ENCODE measurements at places on chromosomes 4 and X.
A peak's percentile ranks its signal among the peaks of the same experiment; 100 is the strongest.

- DNase-seq = peak; percentile 96
Measured at GRCh38 chr4:186725469-186726425, 2.1 kb upstream of the FAT1 start.

GRCh38 chr4:169184236-169184635, 86.5 kb downstream of the SH3RF1 start:
- no peak for DNase-seq

- DNase-seq = peak; percentile 32
Measured at GRCh38 chr4:2948895-2949781, 14.1 kb downstream of the NOP14 start.

DNA sequence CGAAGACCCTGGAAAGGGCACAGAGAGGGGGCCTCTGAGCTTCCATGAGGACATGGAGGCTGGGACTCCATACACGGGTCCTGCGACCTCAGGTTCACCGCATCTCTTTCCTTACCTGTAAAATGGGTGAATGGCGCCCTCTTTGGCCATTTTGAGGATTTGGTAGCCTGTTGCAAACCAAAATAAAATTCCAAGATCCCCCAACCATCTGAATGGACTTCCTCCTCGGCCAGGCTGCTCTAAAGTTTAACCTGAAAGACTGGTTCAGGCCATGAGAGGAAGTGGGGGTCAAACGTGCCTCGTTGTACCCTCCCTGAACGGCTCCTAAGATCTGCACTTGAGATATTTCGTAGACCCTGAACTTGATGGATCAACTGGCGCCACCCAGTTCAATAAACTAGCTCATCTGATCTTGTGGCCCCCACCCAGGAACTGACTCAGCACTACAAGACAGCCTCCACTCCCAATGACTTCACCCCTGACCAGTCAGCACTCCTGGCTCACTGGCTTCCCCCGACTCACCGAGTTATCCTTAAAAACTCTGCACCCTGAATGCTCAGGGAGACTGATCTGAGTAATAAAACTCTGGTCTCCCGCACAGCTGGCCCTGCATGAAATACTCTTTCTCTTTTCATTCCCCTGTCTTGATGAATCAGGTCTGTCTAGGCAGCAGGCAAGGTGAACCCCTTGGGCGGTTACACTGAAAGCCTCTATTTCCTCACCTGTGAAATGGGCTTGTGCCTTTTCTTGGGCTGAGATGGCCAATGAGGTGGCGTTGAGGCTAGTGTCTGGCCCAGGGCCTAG, 32.9 kb upstream of the GPR78 start:
- DNase-seq = peak; percentile 22

DNA sequence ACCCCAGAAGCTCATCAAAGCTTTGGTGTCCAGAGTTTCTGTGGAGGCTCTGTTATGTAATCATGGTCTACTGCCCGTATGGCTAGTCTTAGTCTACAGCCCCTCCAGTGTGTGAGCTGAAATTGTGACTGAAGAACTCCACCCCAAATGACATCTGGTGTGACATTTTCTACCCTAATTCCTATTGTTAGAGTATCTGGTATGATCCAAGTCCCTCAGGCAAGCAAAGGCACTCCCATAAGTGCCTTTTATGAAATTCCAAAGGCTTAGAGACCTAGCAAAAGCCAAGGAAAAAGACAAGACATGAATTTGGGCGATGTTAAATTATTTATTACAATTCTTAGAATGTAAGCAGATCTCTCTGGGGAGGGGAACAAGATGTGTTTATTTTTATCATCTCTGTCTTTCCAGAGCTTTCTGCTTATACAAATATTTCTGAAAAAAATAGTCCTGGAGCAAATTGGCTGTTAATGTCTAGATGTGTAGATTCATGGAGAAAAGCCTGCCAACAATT, 417.4 kb downstream of the CCSER1 start:
- no peak for DNase-seq

- no peak for DNase-seq
Measured at GRCh38 chrX:64394874-64395567, at the start of gene MTMR8. TSS of gene MTMR8 (minus strand) at chrX:64395452. CDS start at chrX:64395363, 89 bp downstream.

DNA sequence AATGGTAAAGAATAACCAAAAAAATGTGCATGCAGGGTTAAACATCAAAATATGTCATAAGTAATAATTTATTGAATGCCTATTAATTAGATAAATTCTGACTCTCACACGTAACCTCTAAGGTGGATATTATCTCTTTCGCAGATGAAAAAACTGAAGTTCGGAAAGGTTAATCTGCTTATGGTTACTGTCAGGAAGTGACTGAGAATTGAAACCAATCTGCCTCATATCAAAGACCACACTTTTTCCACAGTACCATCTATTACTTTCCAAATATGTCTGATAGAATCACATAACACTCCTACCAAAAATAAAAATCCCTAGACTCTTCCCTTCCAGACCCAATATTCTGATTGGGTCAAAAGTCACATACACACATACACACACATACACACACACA, 6.2 kb downstream of the CHIC2 start:
- DNase-seq = no peak

DNA sequence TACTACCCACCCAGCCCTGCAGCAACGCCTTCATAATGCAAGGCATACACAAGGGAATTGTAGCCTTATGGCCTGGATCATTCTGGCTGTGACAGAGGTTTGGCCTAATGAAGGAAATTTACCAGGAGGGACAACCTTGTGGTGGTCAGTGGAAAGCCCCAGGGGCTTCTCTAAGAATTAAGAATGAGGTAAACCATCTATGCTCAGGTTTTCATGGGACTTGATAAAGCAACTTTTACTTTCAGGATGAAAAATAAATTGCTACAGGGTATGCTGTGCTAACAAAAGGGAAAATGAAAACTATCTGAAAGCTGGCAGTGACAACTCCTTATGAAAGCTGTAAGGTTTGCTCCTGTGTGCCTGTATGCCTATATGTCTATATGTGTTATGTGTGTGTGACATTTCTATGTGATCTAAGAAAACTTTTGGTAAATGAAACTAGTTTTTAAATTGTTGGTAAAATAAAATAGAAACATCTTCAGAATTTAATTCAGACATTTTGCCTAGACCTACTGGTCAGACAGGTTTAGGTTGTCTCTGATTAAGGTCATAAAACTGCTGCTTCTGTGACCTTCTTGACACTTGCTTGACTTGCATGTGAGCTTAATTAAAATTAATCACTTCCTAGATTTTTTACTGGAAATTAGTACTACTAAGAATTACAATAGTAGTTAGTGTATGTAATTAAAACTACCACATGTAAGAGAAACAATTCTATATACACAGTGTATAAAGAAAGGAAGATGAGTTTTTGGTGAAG, 19.9 kb upstream of the TXK start:
- DNase-seq = no peak

- peak; percentile 33 for DNase-seq
Measured at GRCh38 chr4:47662975-47663374, 174.9 kb downstream of the CORIN start.

- DNase-seq = no peak
Measured at GRCh38 chrX:155891446-155892210, 10.5 kb downstream of the VAMP7 start.

- no peak for DNase-seq
Measured at GRCh38 chr4:8090312-8090711, 68.3 kb downstream of the ABLIM2 start.

DNA sequence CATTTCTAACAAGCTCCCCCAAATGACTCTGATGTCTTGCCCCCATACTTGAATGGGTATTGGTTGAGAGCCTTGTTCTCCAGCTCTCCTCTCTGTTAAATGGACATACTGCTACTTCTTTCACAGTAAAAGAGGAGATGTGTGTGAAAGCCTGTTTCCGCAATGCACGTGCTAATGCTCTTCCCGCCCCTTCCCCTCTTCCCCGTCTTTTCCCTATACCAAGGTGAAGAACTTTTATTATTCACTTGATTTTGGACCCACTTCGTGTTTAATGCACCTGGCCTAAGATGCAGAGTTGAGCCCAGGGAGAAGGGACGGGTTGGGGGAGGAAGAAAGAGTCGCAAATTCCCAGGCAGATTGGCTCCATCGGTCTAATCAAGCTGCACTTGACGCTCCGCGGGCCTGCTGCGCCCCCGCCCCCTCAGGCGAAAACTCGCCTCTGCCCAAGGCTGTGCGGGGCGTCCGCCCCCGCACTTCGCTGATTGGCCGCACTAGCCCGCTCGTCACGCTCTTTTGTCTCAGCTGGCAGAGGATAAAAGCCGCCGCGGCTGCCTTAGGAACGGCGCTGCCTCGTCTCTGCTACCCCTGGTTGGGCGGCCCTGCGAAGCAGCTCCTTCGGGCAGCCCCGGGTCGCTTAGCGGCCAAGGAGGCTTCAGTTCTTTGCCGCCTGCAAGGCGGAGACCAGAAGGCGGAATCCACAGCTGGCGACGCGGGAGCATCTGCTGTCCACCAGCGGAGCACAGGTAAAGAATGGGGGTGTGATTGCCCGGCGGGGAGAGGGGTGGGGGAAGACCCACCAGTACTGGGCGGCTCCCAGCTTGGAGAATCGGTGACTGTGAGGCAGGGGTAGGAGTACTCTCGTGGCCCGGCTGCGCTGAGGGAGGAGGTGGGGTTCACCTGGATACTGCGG, at the start of gene ZCCHC12:
TSS of gene ZCCHC12 (plus strand) at position 562 of the 910 bp plus-strand sequence. CDS start 1,421 bp downstream, outside the sequence.
- DNase-seq = peak; percentile 51

DNA sequence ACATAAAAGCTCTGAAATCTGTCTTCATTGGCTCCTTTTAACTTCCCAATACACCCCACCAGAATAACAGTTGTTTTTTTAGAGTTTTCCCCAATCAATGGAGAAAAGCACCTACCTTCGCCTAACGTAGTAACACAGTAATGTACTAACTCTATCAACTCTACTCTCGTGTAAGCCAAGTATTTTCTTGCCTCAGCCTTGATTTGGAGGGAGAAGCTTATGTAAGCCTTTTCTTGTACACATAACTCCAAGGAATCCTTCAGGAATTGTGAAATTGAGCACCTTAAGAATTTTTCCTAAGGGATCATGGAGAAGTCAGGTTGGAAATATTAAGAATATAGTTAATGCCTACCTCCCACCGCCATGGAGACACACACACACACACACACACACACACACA, 181.2 kb downstream of the RAPGEF2 start:
- no peak for DNase-seq

- DNase-seq = no peak
Measured at GRCh38 chr4:94978904-94979303, 221.1 kb downstream of the BMPR1B start.

- DNase-seq = no peak
Measured at GRCh38 chr4:25663781-25664180, 8.1 kb downstream of the SLC34A2 start.

GRCh38 chrX:330726-331150, 12.1 kb upstream of the GTPBP6 start:
- DNase-seq = no peak

DNA sequence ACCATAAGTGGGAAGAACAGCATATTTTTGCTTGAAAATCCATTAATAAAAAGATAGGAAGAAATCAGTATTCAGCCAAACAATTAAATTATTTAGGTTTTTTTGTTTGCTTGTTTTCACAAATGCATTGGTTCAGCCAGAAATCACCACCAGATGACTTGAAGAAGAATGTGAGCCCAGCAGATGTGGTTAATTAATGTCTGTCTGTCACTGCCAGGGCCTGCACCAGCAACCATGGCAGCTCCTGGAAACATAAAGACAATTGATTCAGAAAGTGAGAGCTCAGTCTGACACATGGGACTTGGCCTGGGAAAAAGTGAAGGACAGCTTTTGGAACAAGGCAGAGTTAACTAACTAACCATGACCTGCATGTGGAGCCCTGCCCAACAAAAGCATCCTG, 74.0 kb downstream of the MAOB start:
- DNase-seq = no peak

GRCh38 chr4:100843910-100844309, 326.1 kb upstream of the EMCN start:
- no peak for DNase-seq

GRCh38 chrX:132668178-132668577, 179.3 kb upstream of the MBNL3 start:
- no peak for DNase-seq

DNA sequence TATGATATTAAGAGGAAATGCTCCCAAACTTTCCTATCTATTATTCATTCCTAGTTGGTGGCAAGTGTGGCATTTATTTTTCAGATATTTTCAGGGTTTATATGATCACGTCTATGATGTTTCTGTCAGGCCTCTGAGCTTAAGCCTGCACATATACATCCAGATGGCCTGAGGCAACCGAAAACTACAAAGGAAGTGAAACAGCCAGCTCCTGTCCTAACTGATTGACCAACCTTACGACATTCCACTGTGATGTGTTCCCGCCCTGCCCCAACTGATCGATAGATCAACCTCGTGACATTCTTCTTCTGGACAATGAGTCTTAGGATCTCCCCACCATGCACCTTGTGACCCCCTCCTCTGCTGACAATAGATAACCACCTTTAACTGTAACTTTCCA, 67.6 kb upstream of the CTSO start:
- DNase-seq = no peak

GRCh38 chr4:65791812-65792308, 121.6 kb upstream of the EPHA5 start:
- DNase-seq = peak; percentile 50

GRCh38 chr4:182367153-182367552, 124.0 kb downstream of the TENM3 start:
- no peak for DNase-seq

DNA sequence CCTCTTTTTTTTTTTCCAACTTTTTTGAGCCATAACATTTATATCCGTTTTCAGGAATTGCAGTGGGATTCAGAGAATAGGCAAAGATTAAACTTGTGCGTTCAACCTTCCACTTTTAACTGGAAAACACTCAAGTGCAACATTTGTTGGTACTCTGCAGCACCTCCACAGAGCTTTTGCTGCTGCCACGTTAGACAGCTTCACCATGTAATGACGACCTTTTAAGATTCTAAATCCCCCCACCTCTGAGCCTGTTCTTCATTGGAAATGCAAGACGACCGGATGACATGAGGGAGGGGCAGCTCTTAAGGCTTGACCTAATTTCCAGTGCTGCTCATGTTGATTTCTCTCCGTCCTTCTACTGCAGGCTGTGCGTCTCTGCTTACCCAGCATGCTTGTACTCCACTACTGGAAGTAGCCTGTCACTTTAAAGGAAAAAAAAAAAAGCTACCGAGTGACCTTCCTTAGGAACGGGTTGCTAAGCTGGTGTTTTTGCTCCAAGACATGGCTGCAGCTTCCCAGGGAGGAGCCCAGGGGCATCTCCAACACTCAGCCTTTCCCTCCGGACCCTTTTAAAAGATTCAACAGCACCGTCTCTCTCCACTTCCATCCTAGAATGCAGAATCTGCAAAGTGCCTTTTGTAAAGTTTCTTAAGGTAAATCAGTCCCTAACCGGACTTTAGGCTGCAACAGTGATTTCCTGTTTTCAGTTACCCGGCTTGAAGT, at the start of gene CC2D2A:
TSS of gene CC2D2A (plus strand) at position 481 of the 726 bp plus-strand sequence. CDS start 6,051 bp downstream, outside the sequence.
- DNase-seq = peak; percentile 71

- peak; percentile 22 for DNase-seq
Measured at GRCh38 chr4:185204238-185204910, 574 bp upstream of the CFAP97 start.

- no peak for DNase-seq
Measured at GRCh38 chr4:74466242-74466641, 21.3 kb downstream of the AREG start.

- no peak for DNase-seq
Measured at GRCh38 chr4:188162698-188163097, 23.5 kb downstream of the TRIML1 start.

- DNase-seq = no peak
Measured at GRCh38 chr4:15891312-15891711, 47.2 kb downstream of the FGFBP1 start.

- DNase-seq = no peak
Measured at GRCh38 chr4:28313729-28314713, 1453.4 kb downstream of the STIM2 start.

GRCh38 chr4:140151699-140152012, 2.3 kb downstream of the MAML3 start:
- peak; percentile 77 for DNase-seq
